ENCODE measurements at places on chromosomes 2 and 18.

GRCh38 chr2:207530160-207531031 lies 634 bp downstream of the CREB1 start:
- H3K27me3 ChIP-seq: no peaks in the 10 kb centered on the region
- no peak for DNase-seq
- peak overlapping the region; percentile 99 for H3K27ac ChIP-seq

- no peak for DNase-seq
- no peaks in the 10 kb centered on the region for H3K36me3 ChIP-seq
- H3K4me3 ChIP-seq: no peak overlapping the region
- H3K27ac ChIP-seq: no peak overlapping the region
- no peaks in the 10 kb centered on the region for H3K4me1 ChIP-seq
Measured at GRCh38 chr2:149877913-149878312, 290.3 kb upstream of the MMADHC start.

DNA sequence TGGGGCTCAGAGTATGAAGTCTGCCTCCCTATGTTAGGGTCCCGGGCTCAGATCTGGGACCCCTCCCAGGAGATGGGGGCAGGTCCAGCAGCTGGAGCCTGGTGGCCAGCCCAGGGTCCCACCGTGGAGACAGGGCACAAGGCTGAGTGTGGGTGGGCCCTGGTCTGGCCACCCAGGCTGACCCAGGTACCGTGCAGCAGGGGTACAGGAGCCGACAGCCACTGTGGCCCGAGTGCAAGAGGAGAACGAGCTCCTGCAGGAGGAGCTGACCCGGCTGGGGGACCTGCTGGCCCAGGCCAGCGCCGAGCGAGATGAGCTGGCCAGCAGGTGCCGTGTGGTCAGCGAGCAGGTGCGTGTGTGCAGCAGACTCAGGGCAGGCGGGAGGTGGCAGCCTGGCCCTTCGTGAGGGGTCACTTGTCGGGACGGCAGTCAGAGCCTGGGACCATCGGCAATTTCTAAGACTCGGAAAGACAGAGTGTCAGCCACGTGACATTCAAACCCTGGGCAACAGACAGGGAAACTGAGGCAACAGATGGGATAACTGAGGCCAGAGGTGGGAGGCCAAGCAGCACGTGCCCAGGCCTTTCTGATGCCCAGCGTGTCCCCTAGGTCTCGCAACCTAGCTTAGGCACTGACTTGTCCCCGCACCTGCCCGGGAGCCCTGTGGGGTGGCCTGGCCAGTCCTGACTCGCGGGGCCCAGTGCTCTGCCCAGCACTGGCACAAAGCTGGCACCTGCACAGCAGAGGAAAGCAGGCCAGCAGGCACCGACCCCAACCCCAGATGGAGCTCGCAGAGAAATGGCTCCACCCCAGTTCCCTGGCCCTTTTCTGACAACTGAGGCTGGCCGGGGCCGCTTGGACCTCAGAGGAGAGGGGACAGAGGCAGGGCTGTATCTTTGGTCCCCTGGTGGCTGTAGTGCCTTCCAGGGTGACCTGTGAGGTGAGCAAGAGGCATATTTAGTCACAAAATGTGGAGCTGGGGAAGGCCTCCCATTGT lies 13.9 kb downstream of the CROCC2 start:
- no peak overlapping the region for H3K4me3 ChIP-seq
- peaks cover 41% of the 10 kb centered on the region for H3K4me1 ChIP-seq
- H3K27me3 ChIP-seq: no peaks in the 10 kb centered on the region

DNA sequence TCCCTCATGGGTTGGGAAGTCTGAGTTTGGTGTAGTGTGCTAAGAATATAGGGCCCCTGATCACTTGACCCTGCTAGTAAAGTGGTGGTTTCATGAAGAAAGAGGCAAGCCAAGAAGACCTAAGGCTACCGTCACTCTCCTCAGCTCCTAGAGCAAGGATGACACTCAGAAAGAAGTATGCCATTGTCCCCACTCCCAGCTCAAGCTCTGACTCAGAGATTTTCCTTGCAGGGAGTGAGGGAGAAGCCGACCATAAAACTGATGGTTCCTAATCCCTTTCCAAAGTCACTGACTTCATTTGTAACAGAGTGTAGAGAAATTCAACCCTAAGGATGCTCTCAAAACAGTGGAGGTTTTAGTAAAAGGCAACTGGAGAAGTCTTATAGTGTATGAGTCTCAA lies 80.9 kb downstream of the ICA1L start:
- no peak overlapping the region for H3K4me3 ChIP-seq
- DNase-seq: no peak
- no peak overlapping the region for H3K27ac ChIP-seq
- H3K4me1 ChIP-seq: no peaks in the 10 kb centered on the region
- H3K27me3 ChIP-seq: no peaks in the 10 kb centered on the region

- H3K36me3 ChIP-seq: no peaks in the 10 kb centered on the region
- H3K27ac ChIP-seq: no peak overlapping the region
- H3K27me3 ChIP-seq: no peaks in the 10 kb centered on the region
- H3K4me1 ChIP-seq: peaks cover 3% of the 10 kb centered on the region
- H3K4me3 ChIP-seq: no peak overlapping the region
Measured at GRCh38 chr18:54187372-54187771, 37.1 kb downstream of the MBD2 start.

DNA sequence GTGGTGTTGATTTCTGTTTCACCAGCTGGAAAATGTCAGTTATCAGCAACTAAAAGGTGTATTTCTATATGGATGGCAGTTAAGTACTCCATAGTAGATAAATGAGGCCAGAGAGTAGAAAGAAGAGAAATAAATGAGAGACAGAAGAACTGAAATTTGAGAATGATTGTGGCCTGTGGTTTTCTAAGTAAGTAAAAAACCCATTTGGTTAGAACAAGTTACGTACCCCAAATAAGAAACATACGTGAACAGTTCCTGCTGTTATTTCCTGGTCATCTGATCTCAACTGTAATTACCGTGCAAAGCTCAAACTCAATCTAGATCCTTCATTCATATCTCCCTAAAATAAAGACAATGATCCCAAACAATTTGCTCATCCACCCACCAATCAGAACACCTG lies 181.3 kb downstream of the PID1 start:
- H3K36me3 ChIP-seq: no peaks in the 10 kb centered on the region
- no peak overlapping the region for H3K4me3 ChIP-seq
- H3K27ac ChIP-seq: no peak overlapping the region
- DNase-seq: no peak
- no peaks in the 10 kb centered on the region for H3K4me1 ChIP-seq

GRCh38 chr18:62957885-62958472 lies 242.6 kb downstream of the PHLPP1 start:
- no peak for DNase-seq
- H3K27me3 ChIP-seq: no peaks in the 10 kb centered on the region
- no peak overlapping the region for H3K27ac ChIP-seq
- no peaks in the 10 kb centered on the region for H3K36me3 ChIP-seq
- H3K4me1 ChIP-seq: no peaks in the 10 kb centered on the region
- no peak overlapping the region for H3K4me3 ChIP-seq

- H3K4me1 ChIP-seq: peaks cover 9% of the 10 kb centered on the region
- H3K4me3 ChIP-seq: no peak overlapping the region
- no peaks in the 10 kb centered on the region for H3K36me3 ChIP-seq
- H3K27ac ChIP-seq: no peak overlapping the region
- no peak for DNase-seq
Measured at GRCh38 chr2:180122874-180123273, 115.8 kb upstream of the CWC22 start.

GRCh38 chr18:79445696-79446561 lies 50.2 kb downstream of the NFATC1 start:
- no peaks in the 10 kb centered on the region for H3K27me3 ChIP-seq
- no peak for DNase-seq
- H3K27ac ChIP-seq: no peak overlapping the region
- H3K4me1 ChIP-seq: no peaks in the 10 kb centered on the region

- H3K36me3 ChIP-seq: no peaks in the 10 kb centered on the region
- H3K27ac ChIP-seq: no peak overlapping the region
- H3K27me3 ChIP-seq: no peaks in the 10 kb centered on the region
Measured at GRCh38 chr2:40101131-40101575, 322.1 kb upstream of the THUMPD2 start.

GRCh38 chr18:52536039-52536438 lies 196.0 kb downstream of the DCC start:
- H3K4me3 ChIP-seq: no peak overlapping the region
- H3K36me3 ChIP-seq: no peaks in the 10 kb centered on the region
- H3K27ac ChIP-seq: no peak overlapping the region

DNA sequence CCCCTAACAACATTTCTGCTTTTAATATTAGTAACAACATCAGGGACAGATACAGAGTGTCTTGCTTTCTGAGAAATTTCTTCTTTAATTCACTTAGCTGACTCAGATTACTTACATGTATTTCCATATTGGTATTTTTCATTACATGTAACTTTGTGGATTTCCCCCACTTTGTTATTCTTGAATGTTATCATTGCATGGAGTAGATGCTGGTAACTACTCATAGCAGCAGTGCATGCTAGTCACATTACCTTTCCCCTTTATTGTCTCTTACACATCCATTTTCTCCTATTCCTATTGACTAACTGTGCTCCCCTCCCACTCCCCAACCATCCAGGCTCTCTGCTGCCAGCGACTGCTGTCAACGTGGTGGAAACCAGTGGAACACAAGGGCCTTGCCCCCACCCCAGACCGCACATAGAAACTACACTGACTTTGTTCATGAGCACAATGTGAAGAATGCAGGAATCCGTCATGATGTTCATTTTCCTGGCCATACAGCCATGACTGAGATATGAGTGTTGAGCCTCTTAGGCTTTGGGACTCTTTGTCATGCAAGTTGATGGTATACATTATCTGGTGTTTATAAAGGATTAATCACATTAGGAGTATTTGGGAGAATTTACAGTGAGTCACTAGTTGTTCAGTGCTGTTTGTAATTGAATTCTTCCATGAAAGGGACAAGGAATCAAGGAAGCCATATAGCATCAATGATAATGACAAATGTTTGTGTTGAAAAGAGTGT lies 91.0 kb downstream of the EPB41L5 start:
- H3K4me3 ChIP-seq: no peak overlapping the region
- no peaks in the 10 kb centered on the region for H3K27me3 ChIP-seq
- peaks cover 13% of the 10 kb centered on the region for H3K4me1 ChIP-seq

GRCh38 chr18:33781429-33781828 lies 203.4 kb downstream of the ASXL3 start:
- H3K36me3 ChIP-seq: no peaks in the 10 kb centered on the region
- DNase-seq: no peak
- H3K27me3 ChIP-seq: no peaks in the 10 kb centered on the region
- H3K27ac ChIP-seq: no peak overlapping the region
- no peak overlapping the region for H3K4me3 ChIP-seq

DNA sequence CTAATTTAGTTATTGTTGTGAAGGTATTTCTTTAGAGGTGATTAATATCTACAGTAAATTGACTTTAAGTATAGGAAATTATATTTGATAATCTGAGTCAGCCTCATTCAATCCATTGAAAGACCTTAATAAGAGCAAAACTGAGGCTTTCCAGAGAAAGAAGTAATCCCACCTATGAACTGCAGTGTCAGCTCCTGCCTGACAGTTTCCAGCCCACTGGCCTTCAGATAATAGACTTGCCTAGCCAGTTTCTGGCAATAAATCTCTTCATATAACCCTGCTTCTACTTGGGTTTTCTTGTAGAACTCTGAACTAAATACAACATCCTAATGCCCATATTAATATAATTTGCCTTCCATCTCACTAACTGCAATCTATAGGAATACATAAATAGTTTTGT lies 437.9 kb upstream of the UBE2E3 start:
- no peaks in the 10 kb centered on the region for H3K27me3 ChIP-seq
- DNase-seq: no peak
- no peak overlapping the region for H3K4me3 ChIP-seq
- H3K27ac ChIP-seq: no peak overlapping the region

DNA sequence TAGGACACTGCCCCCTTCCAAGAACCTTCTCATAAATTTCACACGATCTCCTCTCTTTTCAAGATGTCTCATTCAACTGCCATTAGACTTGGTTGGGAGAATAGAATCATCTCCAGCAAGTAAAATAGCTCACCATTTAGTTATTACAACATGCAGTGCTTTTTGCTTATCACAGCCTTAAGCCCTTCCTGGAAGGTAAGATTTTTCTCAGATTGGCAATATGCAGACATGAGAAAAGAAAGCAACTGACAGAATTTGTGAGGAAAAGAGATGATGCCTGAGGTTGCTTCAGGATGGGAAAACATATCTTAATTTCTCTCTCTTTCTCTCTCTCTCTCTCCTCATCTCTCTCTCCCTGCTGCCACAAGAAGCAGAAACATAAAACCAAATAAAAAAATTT lies 855.1 kb upstream of the ACVR2A start:
- H3K27ac ChIP-seq: no peak overlapping the region
- H3K27me3 ChIP-seq: no peaks in the 10 kb centered on the region
- no peak for DNase-seq
- no peaks in the 10 kb centered on the region for H3K36me3 ChIP-seq
- no peaks in the 10 kb centered on the region for H3K4me1 ChIP-seq

DNA sequence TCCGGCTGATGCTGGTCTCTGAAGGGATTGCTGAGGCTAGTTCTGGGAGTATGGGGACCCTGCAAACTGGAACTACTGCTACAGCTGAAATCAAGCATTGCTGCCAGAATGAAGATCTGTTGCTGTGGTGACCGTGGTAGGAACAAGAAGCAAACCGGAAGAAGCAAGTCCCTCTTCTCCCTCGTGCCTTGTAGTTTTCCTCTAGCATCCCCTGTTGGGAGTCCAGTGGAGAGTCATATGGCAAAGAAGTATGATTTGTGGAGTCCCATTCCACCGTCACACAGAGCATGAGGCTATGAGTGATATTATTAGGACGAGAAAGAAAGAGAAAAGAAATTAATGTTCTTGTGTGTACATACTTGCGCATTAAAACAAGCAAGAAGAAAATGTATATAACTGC lies 138.8 kb upstream of the SP5 start:
- H3K27ac ChIP-seq: no peak overlapping the region
- H3K36me3 ChIP-seq: no peaks in the 10 kb centered on the region
- H3K4me1 ChIP-seq: no peaks in the 10 kb centered on the region

Data from esophagus squamous epithelium (tissue), 5 donors.